ENCODE measurements at places on chromosomes 7 and 10.

- no peak for DNase-seq
These were observed 27.7 kb downstream of the ZNF775 start for GRCh38 chr7:150406567-150407421.

GRCh38 chr7:128201690-128202085 is 39.4 kb upstream of the LEP start:
- no peak for DNase-seq

- DNase-seq, result no peak
These were observed 64.9 kb downstream of the INSIG1 start for GRCh38 chr7:155362380-155363145.

DNA sequence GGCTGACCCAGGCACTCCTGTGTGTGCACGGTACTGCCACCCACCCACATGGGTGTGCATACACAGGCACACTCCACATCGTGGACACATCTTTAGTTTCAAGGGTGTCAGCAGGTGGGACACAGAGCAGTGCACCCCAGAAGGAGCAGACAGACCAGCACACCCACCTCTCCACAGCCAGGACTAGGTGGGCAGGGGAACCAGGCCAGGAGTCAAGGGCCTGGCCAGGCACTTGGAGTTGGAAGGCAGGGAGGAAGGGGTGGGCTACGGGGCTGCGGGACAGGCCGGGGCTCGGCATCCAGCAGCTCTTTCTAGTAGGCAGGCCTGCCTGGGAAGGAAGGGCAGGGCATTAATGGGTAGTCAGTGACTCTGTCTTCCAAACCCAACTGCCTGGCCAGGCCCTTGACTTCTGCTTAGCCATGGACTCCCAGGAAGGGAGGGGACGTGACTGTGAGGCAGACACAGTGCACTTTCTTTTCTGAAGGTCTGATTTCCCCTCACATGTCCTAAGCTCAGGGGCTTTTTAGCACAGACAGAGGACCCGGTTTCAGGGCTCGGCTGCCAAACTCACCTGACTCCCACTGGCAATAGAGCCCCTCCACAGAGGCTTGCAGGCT is 14.6 kb downstream of the RASGEF1A start:
- no peak for DNase-seq

- DNase-seq, result no peak
These were observed 4.3 kb upstream of the ADD3 start for GRCh38 chr10:110003524-110003885.

DNA sequence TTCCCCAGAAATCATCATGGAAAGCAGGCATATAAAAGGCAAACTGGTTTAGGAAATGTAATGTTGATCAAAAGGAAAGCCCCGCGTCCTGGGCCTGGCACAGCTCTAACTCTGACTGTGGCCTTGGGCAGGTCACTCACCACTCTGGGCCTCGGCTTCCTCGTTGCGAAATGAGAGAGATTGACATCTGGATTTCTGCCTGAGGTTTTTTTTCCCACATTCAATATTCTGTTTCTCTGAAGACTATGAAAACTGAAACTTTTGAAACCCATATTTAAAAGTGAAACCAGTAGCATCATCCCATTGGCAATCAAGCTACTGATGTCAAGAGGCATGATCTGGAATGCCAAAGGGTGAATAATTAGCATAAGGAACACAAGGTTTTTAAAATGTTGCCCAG is 369.7 kb upstream of the NPVF start:
- DNase-seq, result no peak

- no peak for DNase-seq
These were observed 257.7 kb downstream of the SNX13 start for GRCh38 chr7:17682586-17682985.

All from left ventricle myocardium inferior (tissue), 1 donor.